ENCODE measurements at places on chromosomes 7 and 10.

- peak; percentile 23 for DNase-seq
Measured at GRCh38 chr10:113425541-113425951, 127.3 kb upstream of the HABP2 start.

GRCh38 chr10:81848514-81848913 is 26.5 kb upstream of the NRG3 start:
- no peak for DNase-seq

DNA sequence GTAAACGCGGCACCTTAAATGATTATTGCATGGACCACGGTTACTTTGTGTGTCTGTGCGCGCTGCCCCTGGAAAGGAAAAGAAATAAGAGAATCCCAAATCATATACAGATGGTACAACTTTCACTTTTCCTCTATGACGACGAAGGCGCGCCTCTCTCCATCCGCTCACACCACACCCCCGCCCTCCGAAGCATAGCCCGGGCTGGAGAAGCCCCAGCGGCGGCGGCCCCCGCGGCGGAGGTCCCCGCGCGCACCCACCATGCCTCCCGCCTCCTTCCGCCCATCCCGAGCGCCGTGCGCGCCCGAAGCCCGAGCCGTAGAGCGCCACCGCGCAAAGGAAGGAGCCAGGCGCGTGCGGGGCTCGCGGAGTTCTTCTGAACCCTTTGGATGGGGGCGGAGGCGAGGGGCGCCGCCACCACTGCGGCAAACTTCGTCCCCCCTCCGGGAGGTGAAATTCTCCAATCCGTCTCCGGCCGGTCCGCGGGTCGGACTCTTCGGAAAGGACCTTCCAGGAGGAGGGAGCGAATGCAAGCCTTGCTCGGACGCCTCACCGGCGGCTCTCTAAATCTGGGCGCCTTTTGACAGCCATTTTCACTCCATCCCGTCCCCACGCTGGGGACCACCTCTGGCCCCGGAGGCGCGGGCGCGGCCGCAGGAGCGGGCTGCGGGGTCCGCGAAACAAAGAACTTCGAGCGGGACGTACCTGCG is 588 bp downstream of the GLI3 start:
- no peak for DNase-seq

DNA sequence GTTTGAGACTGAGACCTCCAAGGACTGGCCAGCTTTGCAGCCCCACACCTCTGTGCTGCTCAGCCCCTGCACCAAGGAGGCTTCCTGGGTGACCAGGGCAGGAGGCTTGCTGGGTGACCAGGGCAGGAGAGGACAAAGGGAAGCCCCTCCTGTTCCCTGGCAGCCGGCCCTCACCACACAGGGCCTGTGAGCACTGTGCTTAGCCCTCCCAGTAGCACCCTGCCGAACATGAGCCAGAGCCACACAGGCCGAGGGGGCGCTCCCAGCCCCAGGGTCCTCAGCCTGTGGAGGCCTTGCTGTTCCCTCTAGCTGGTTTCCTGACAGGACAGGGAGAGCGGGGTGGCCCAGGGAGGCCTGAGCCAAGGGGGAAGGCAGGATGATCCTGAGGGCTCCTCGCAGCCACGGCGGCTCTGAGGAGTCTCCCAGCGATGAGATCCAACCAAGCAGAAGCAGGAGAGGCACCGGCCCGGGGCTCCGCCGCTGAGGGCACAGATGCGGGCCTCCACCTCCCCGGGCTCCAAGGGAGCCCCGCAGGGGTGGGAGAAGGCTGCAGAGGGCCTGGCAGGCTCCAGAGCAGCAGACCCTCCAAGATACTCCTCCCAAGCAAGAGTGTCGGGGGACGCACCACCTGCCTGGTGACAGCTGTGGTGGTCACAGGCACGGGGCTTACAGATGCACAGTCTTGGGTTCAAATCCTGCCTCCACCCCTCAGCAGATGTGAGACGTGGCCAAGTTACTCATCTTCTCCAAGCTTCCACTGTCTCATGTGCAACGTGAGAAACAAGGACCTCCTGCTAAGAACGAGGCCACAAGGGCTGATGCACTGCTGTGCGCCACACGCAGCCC is 22.5 kb downstream of the WDR86 start:
- DNase-seq: no peak

DNA sequence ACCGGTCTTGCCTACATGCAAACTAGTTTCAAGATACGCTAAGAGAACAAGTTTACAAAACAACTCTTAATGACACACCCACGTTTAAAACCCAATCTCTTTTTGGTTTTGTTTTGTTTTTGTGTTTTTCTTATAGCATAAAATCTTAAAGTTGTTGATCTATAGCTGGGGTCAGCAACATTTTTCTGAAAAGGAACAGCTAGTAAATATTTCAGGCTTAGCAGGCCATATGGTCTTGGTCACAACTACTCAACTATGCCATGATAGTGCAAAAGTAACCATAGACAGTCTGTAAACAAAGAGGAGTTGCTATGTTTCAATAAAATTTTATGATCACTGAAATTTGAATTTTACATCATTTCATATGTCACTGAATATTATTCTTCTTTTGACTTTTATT is 327.4 kb downstream of the AGMO start:
- no peak for DNase-seq

GRCh38 chr10:68095153-68095552 is 14.1 kb upstream of the MYPN start:
- DNase-seq: no peak

All from smooth muscle cell of the brain vasculature (primary cell).